Aorta (tissue), 5 donors: ENCODE measurements at places on chromosomes 6 and 20.

DNA sequence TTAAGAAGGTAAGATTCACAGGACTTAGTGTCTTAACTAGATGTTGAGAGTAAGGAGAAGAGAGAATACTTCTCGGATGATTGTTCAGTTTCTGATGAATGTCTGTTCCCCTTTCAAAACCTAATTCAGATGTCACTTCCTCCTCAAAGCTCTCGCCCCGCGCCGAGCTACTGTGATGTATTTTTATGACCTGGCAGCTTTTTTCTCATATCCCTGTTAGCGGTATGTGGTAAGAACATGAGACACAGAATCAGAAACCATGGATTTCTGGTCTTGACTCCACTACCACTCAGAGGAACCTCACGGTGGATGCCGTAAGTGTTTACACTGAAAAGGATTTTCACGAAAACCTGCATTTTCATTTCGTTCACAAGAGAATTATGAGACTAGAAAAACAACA lies 48.4 kb downstream of the CEP43 start:
- DNase-seq, result no peak

DNA sequence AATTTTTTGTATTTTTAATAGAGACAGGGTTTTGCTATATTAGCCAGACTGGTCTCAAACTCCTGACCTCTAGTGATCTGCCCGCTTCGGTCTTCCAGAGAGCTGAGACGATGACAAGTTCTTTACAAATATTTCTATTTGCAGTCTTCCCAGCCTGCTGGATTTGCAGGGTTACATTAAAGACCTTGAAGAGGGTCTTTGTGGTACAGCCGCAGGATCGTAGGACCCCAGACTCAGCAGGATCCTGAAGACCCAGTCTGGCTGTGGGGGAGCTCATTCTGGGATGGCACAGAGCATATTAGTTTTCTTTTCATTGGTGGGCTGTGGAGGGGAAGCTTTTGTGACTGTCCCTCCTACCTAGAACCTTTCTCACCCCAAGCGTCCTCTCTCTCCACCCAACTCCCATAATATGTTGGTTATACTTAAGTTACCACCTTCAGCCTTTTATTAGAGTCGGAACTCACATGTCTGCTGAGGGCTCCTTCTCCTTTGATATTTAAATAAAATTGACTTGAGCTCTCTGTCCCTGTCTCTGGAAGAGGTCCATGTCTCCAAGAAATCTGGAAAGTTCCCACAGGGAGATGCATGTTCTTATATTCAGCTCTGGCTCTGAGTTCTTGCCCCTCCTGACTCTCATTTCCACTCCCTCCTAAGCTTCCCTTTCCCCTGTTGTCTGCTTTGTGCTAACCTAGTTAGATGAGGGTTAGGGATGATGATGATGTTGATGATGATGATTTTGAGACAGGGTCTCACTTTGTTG lies 72.0 kb downstream of the TIAM2 start:
- no peak for DNase-seq

DNA sequence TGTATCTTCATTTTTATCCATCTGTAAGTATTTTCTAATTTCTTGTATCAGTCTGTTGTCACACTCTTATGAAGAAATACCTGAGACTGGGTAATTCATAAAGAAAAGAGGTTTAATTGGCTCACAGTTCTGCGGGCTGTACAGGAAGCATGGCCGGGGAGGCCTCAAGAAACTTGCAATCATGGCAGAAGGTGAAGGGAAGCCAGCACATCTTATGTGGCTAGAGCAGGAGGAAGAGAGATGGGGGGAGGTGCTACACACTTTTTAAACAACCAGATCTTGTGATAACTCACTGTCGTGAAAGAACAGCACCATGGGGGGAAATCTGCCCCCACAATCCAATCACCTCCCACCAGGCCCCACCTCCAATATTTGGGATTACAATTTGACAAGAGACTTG lies 10.9 kb upstream of the BCKDHB start:
- DNase-seq, result no peak

- no peak for DNase-seq
These were observed 7.2 kb downstream of the BPIFA2 start for GRCh38 chr20:33175123-33175522.
